Mammary epithelial cell (primary cell): ENCODE measurements at places on chromosomes 2 and 18.

GRCh38 chr2:44707945-44708660 lies 233.4 kb upstream of the SIX3 start:
- DNase-seq: peak; percentile 12

DNA sequence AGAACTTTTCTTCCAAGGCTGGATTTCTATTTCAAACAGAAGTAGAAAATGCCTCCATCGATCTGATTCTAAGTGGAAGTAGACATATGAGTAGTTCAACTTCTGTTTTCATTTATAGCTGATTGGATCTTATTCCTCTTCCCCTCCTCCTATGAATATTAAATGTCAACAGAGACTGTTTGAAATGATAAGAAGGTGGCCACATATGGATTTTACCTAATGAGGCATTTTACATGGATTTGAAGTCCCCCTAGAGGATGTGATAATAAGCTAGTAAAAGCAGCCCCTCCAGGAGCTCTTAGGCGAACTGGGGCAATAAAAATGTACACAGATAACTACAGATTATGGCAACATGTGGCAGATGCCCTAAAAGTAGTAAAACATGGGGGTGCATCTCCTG lies 71.0 kb downstream of the UPP2 start:
- no peak for DNase-seq

DNA sequence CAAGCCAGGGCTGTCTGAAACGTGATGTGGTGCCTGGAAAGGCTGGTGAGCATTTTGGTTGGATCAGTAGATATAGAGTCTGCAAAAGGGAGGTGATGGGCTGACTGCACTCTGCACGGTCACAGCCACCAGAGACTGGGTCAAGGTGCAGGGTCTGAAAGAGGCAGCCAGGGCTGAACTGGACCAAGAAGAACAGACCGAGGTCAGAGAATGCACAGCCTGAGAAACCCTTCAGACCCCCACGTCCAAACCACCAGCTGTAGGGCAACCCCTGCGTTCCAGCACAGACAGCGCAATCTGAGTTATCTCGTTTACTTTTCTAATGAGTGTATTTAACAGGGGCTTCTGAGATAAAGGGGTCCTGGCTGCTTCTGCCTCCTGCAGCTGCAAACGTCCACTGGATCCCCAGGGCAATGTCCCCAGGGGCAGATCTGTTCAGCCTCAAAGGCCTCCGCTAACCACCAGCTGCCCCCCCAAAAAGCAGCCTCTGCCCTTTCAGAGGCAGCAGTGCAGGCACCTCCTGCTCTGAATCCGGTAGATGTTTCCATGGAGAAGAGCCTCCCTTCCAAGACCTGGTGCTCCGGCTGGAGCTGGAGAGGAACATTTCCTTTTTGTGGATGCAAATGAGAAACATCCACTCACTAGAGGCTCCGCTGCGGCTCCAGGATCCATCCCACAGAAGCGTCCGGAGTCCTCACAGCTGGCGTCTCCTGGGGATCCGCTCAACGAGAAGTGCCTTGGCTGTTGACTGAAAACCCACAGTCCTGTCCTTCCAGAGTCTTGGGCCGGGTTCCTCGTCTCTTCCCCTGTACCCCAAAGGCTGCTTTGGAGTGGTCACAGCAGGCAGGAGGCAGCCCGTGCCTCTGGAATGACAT lies 970 bp upstream of the KCNG2 start:
- DNase-seq: no peak

DNA sequence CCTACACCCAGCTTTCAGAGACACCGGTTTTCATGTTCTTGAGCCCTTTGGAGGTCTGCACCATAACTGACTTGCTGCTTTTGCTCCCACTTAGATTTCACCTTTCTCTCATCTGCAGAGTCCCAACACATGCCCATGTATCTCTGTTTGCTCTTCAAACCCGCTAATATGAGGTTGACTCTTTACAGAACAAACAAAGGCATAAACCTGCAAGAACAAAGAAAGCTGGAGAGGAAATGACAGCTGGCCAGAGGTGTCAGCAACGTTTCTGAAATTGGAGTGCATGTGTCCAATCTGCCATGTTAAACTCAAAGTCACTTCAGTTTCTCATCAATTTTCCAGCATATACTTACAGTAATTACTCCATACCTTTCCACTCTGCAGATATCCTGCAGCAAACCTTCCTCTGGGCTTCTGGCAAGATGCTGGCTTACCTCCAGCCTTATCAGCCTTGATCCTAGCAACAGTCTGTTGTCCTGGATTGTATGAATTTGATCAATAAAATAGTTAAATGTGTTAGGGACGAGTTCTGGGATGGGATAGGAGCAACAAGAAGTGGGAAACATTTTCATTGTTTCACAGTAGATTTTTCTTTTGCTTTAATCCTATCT lies 157.4 kb downstream of the FHOD3 start:
- no peak for DNase-seq

- DNase-seq: peak; percentile 50
Observed at GRCh38 chr2:164495491-164496223, 125.6 kb downstream of the GRB14 start.
